ENCODE measurements at places on chromosomes 16 and 17. TPM values are rescaled to one million over a fixed set of nuclear protein-coding genes. Genes with fewer than 3 reads are reported as not detected.

NPIPB6 gene
- total RNA-seq = 3.0 TPM

DNA sequence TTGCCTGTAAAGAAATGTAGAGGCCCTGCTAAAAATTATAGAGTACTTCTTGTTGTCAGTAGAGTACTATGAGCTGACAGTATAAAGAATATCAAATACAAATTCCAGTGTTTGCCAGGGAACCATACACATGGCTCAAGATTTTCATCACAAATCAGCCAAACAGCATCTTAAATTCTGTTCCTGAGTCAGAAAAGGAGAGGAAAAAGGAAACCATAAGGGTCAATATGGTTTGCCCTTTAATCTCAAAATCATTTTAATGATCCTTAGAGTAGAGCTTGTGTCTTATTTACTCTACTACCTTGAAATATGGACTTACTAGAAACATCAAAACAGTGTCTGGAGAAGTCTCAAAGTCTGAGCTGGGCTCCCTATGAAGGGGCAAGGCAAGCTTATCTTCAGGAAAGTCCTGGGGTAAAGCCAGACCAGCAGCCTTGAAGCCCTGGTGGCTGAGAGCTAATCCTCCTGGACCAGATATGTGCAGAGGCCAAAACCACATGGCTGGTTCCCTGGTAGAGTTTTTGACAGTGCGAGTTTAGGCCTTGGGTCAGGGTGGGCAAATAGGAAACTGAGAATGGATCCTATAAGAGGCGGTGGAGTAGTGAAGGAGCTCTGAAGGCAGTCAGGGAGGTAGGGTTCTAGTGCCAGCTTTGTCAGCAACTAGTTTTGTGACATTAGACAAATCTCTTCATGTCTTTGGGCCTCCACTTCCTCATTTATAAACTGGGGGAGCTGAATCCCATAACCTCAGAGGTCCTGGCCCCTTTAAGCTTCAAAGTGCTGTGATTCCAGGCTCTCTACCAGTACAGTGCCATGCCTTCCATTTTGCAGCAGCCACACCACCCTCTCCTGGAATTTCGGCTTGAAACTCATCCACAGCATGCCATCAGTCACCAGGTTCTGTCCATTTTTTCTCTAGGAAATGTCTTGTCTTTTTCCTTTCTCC lies 38.9 kb downstream of the MRTFB start:
- no peak for DNase-seq

CEP295NL gene
- total RNA-seq = 0.56 TPM

DNA sequence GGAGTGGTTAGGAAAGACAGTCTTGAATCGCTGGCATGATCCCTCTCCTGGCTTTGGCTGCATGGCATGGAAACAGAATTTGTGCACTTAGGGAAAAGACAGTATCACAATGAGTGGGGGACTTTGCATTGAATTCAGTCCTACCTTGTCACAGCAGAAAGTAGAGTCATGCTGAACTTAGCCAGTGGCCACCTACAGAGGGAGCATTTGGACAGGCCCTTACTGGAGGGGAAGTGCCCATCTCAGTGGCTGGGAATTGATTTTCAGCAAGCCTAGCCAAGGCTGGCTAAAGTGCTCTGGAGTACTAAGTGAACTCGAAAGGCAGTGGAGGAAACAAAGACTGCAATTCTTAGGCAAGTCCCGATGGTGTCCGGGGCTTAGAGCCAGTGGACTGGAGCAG lies 364.3 kb upstream of the TOM1L1 start:
- no peak for DNase-seq

CETP gene
- total RNA-seq = not detected

OTOP2 gene
- not detected for total RNA-seq

DNA sequence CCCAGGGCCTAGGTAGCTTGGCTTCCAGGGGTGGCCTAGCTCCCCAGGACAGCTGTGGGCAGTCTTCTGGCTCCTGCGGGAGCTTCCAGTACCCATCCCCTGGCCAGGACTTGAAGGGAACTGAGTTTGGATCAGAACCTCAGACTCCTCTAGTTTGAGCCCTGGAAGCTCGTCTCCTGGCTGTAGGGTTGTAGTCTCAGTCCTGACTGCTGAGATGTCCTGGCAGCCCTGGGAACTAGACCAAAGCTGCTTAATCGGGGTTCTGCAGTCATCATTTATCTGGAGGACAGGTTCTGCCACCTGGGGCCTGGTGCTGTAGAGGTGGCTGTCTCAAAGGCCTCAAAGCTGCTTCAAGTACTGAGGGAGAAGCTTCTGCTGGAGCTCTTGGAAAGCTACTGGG lies 163.7 kb downstream of the WSCD1 start:
- no peak for DNase-seq

DNA sequence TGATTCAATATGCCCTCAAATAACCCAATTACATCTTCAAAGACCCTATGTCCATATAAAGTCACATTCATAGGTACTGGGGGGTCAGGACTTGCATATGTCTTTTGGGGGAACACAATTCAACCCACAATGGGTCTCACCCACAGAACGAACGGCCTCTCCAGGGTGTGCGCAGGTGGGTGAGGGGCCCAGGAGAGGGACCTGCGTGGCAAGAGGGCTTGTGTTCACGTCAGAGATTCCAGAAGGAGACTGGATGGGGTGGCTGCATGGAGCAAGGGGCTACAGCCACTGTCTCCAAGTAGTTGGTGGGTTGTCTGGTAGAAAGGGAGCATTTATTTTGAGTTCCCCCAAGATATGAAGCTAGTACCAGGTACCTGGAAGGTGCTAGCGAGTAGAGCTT lies 212.2 kb downstream of the SEC14L1 start:
- DNase-seq = no peak

DNA sequence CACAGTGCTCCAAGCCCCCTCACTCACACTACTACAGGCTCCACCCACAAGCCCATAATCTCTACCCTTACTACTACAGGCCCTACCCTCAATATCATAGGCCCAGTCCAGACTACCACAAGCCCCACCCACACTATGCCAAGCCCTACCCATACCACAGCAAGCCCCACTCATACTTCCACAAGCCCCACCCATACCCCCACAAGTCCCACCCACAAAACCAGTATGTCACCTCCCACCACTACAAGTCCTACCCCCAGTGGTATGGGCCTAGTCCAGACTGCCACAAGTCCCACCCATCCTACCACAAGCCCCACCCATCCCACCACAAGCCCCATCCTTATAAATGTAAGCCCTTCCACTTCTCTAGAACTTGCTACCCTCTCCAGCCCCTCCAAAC lies 13.8 kb downstream of the RIPOR1 start:
- DNase-seq = peak; percentile 95

DNA sequence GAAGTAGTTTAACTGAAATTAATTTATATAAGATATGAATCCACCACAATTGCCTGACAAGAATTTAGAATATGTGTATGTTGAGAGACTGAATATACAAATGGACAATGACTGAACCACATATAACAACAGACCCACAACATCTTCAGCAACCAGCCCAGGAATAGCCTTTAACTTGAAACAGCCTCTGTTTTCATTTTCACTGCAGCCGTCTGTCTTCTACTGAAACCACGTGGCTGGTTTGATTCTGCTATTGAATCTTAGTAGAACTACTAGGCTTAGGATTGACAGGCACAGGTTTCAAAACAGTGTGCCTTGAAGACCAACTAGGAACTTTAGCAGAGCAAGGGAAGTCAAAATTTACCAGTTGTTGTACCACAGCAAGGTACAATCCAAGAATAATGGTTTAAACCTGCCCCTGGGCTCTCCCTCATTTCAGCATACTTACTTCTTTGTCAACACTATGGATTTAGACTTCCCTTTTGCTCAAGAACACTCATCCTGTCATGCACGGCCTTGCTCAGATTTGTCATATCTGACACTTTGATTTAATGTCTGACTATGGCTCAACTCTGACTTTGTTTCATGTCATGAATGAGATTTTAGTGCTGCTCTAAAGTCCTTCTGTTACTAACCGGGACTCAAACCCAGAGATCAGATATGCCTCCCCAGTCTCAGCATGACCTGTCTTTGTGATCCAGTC lies 355.0 kb downstream of the KIF2B start:
- no peak for DNase-seq

GRCh38 chr16:9165681-9166080 lies 74.2 kb downstream of the HAPSTR1 start:
- no peak for DNase-seq

DNA sequence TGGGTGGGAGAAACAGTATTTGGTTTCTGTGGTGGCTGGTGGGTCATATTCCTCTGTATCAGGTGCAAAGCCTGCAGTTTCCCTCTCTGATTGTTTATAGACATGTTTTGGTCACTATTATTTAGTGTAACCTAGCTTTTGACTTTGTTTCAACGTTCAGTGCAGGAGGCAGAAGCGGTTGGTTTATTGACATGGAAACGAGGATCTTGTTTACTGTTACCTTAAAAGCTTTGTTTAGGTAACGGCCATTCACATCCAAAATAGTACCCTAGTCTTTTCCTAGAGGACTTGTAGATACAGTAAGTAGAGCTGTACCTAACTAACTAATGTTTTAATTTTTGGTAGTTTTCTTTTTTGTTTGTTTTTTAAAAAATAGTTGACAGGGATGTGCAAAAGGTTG lies 3.5 kb downstream of the MSI2 start:
- DNase-seq = no peak

DNA sequence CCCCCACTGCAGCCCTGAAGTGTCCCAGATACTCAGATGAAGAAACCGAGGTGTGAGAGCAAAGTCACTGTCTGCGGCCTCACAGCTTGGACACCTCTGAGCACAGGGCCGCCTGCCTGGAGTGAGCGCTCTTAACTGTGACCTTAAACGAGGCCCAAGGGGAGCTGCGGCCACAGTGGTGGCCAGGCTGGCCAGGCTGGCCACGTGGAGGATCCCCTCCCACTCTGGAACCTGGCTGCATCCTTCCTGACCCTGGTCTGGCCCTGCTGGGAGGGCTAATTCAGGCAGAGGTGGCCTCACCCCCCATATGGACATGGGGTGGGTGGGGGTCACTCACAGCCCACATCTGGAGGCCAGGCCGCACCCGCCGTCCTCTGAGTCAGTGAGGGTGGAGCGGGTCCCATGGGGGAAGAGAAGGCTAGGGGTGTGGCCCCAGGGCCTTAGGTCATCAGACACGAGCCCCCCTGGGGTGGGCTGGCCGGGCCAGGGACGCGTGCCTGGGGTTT lies 6.6 kb downstream of the VASN start:
- DNase-seq = no peak

Measured in activated CD4-positive, alpha-beta T cell treated with anti-CD3 and anti-CD28 coated beads, Interleukin-2, amount 10 ng/mL, durations not matched to agents 24 days and 14 days (primary cell).